ENCODE measurements at places on chromosomes 4 and X.

GRCh38 chr4:8506373-8507195, 66.0 kb downstream of the TRMT44 start:
- DNase-seq: no peak

DNA sequence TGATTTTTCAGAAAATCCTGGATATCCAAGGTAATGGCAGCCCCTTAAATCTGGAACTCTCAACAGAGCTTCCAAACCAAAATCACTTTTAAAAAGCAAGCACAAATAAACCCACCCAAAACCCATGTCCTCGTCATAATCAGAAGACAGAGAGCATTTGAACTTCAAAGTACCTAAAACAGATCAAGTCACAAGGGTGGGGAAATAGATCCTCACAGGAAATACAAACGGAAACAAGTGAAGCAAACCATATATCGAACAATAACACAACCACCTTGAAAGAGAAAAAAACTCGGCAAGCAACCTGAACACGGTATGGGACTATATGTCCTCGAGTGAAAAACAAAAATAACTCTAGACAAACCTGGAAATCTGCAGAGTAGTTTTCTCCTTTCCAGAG, 15.9 kb upstream of the CCNQ start:
- no peak for DNase-seq

- DNase-seq: no peak
Observed at GRCh38 chr4:184347251-184348239, 126.8 kb downstream of the IRF2 start.

GRCh38 chr4:163688856-163689255, 194.4 kb downstream of the TMA16 start:
- no peak for DNase-seq

GRCh38 chrX:15014281-15014680, 141.1 kb downstream of the MOSPD2 start:
- no peak for DNase-seq

GRCh38 chr4:112560084-112560483, 44.1 kb upstream of the NEUROG2 start:
- DNase-seq: no peak

Measured in CD8-positive, alpha-beta memory T cell (primary cell).